NCI-H345 (cell line): ENCODE measurements at places on chromosomes 5 and 9.

DNA sequence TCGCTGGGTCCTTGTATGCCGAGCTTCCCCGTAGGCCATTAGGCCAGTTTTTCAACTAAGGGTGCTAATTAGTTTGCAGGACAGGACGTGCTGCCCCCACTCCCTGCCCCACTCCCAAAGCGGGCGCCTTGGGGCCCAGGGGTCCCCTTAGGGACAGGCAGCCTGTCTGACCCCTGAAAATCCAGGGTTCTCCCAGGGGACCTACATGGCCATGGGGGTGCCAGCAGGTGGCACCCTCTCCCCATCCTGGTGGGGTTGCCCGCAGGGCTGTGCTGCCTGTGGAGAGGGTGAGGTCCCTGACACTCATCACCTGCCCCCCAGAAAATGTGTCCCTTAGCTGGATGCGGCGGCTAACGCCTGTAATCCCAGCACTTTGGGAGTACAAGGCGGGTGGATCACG is 8.5 kb upstream of the CCDC187 start:
- DNase-seq, result peak; percentile 35

- no peak for DNase-seq
Measured at GRCh38 chr5:66851306-66851705, 255.1 kb downstream of the MAST4 start.

- peak; percentile 36 for DNase-seq
Measured at GRCh38 chr5:151448038-151448985, 909 bp downstream of the SLC36A1 start.

DNA sequence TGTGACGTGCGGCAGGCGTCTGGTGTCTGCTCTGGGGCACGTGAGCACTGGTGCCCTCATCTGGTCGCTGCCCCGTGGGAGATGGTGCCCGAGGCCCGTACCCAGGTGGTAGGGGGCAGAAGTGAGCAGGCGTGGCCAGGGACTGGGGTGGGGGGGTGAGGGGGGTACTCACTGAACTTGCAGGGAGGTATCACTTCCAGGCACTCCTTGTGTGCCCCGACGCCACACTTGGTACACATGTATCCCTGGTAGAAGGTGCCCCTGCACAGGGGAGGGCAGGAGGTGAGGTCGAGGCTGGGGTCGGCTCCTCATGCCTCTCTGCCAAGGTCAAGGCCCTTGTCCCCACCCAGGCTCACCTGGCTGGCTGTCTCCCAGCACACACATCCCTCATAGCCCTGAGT is 45.2 kb upstream of the SARDH start:
- no peak for DNase-seq

DNA sequence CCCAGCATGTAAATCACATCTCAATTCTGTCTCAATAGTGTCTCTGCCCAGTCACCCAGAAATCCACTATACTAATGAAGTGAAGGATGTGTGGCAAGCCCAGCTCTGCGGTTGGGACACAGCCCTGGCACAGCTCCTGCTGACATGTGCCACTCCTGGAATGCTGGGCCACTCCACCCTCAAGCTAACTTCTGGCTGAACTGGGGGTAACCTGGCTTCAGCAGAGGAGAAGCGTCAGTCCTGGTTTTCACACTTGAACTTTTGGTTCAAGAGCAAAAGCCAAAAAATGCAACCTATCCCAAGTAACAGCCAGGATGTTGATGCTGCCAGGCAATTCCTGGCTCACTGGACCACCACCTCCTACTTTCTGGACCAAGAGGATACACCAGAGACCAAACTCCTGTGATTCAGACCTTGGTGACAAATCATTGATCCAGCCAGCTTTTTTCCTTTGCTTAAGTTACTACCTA is 86.4 kb downstream of the ARRDC3 start:
- no peak for DNase-seq

DNA sequence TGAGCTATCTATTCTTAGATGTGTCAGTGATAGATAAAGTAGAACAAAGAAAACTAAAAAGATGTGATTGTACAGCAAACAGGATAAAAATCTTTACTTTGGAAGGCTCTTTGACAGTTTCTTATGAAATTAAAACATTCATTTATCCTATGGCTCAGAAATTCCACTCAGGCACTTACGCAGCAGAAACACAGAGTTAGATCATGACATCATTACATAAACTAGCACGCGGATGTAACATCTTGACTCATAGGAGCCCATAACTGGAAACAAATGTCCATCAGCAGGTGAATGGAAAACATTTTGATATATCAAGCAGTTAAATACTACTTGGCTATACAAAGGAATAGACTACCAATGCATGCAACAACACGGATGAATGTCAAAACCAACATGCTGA is 45.3 kb downstream of the ICE1 start:
- no peak for DNase-seq

- DNase-seq, result no peak
Measured at GRCh38 chr9:93270976-93271375, 87.0 kb downstream of the WNK2 start.

- no peak for DNase-seq
Measured at GRCh38 chr5:150186897-150187296, 3.0 kb upstream of the SLC6A7 start.

GRCh38 chr5:19615661-19616060 is 372.3 kb downstream of the CDH18 start:
- DNase-seq, result no peak

GRCh38 chr9:784202-784601 is 57.3 kb upstream of the DMRT1 start:
- DNase-seq, result no peak

GRCh38 chr9:122904466-122904822 is 715 bp downstream of the RC3H2 start:
- no peak for DNase-seq

- no peak for DNase-seq
Measured at GRCh38 chr5:66841264-66841663, 245.1 kb downstream of the MAST4 start.

DNA sequence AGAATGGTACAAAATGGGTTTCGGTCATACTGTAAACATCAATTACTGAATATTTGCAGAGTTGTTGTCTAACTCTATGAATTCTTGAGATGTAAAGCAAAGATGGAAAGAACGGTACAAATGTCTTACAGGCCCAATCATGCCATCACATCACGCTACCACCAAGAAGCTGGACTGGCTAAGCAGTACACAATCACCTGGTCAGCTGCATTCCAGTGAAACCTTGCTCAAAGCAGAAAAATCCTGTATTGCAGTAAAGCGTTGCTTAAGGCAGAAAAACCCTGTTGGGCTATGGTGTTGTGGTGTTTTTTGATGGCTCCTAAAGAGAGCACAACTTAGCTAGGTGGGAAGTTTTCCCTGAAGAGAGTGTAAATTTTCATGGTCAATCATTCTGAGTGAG is 112.6 kb upstream of the RASA1 start:
- no peak for DNase-seq

DNA sequence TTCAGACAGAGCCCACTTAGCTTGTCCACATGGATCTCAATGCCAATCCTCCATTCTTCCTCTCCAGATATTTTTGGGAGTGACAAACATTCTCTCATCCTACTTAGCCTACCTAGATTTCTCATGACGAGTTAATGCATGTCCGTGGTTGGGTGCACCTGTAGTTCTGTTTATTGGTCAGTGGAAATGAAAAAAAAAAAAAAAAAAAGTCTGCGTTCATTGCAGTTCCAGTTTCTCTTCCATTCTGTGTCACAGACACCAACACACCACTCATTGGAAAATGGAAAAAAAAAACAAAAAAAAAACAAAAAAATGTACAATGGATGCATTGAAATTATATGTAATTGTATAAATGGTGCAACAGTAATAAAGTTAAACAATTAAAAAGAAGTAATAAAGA is 59.0 kb downstream of the BASP1 start:
- no peak for DNase-seq

GRCh38 chr9:75184471-75184870 is 96.2 kb downstream of the OSTF1 start:
- no peak for DNase-seq

DNA sequence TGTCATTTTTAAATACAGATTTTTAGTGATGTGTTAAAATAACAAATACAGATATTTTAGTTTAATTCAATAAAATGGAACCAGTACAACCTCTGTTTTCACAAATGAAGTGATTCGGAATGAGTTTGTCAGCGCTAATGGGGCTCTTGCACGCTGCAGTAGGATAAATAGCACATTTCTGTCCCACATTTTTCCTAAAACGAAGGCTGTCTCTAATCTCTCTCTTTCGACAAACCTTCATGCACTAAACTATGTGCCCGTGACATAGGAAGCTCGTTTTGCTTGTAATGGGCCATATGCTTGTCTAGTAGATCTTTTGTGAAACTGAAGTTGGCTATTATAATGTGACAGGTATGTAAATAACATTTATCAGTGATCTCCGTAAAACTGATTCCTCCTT is 100.5 kb downstream of the INIP start:
- DNase-seq, result no peak

GRCh38 chr5:90967443-90967842 is 408.8 kb downstream of the ADGRV1 start:
- DNase-seq, result no peak

DNA sequence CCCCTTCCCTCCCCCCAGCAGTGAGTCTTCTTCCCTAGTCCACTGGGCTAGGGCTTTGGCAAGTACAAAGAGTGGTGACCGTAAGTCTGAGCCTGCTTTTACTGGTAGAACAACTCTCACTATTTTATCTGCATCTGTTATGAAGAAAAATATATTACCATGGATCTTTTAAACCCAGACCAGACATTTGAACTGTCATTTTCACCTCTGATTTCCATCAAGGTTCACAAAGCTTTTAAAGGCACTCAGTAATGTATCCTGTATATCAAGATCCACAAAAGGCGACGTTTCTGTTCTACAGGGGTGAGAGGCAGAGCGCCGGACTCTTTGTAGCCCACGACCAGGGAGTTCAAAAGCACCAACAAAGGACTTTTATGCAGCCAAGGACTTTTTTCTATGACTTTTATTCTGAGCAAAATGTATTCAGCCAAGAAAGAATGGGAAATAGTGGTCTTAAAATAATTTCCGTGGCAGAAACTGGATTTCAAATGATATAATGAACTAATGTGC is 388.3 kb downstream of the ANXA1 start:
- DNase-seq, result no peak

DNA sequence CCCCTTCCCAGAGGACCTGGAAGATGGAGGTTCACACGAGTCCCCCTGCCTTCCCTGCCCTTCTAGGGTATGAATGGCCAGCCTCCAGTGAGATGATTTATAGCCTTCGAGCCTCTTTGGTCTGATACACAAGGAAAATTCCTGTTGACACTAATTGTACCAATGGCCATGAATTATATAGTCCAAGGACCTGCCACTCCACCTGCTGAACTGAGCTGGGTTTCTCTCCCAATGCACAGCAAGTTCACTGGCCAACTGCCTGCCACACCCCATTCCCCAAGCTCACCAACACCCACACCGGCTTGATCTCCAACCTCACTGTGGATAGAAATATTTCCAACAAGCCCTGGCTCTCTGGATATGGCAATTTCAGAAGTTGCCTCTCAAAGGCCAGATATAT is 9.3 kb upstream of the ADRA1B start:
- no peak for DNase-seq

DNA sequence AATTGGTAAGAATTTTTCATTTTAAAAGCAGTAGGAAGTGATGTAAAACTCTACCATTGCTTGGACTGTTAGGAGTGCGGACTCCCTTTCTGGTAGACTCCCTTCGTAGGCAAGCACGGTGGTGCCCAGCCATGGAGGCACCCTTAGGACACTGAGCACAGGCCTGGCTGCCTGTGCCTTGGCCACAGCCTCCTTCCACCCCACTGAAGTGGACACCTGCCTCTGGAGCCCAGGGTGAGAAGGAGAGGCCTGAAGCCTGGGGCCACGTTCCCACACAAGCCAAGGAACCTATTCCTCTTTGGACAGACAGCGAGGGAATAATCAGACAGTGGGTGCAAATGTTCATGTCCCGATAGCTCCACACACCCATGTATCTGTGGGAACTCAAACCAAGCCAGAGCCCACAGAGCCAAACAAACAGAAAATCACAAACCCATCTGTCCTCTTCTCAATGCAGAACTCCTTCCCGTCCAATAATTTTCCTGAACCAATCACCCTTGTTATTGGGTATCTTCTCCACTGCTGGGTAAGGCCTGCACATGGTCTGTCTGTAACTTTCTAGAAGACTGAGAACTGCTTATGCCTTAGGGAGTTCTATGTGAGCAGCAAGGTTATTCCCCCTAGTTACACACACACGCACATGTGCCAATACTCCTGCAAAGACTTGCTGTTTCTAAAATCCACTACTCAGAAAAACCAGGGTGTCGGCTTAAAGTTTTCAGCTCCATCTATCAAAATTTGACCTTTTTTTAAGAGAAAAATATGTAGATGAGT is 45.2 kb downstream of the UBE2QL1 start:
- DNase-seq, result no peak
